NCI-H1436 treated with DMSO at 0.1 percent for 48 hours (cell line): ENCODE measurements at places on chromosomes 11 and 22.

DNA sequence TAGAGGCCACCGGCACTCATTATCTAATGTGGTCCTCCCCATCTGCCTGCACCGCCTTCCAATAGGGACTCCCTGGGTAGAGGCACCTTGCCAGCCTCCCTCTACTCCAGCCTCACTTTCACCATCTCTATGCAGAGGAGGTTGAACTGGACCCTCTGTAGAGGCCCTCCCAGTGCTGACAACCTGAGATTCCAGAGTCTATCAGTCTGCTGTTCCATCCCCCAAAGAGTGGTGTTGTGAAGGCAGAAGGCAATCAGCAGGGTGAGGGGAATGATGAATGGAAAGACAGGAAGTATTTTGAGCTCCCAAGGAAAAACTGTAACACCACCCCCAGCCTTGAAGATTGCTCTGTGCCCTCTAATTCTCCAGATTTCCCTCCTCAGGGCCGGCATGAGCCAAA is 77.9 kb downstream of the THAP12 start:
- DNase-seq: no peak

DNA sequence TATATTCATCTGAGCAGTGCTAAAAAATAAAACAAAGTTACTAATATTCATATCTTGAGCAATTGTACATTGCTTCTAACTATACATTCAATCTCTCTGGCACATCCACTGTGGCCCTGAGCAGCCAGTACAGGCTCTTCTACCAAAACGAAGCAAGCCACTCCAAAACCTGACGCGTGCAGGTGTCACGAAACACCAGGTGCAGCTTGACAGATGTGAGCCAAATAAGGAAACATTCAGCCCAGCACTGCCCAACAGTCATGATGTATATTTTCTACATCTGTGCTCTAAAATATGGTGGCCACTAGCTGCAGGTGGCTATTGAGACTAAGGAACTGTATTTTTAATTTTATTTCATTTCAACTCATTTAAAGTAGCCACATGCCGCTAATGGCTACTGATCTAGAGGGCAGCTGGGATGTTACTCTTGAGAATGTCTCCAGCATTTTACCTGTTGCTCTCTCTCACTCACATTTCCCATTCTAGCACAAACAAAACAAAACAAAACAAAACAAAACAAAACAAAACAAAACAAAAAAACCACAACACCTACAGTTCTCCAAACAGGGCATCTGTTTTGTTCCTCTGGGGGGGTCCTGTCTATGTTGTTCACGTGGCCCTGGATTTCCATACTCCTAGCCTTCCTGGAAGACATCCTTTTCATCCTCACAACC is 77.7 kb downstream of the LARGE1 start:
- no peak for DNase-seq

GRCh38 chr22:49530671-49531367 is 296.9 kb downstream of the BRD1 start:
- no peak for DNase-seq

GRCh38 chr22:37370306-37370979 is 56.8 kb downstream of the ELFN2 start:
- DNase-seq: no peak

- DNase-seq: no peak
These were observed 58.3 kb downstream of the SIK3 start for GRCh38 chr11:117039900-117040299.
